ENCODE measurements at places on chromosomes 11 and 22.

DNA sequence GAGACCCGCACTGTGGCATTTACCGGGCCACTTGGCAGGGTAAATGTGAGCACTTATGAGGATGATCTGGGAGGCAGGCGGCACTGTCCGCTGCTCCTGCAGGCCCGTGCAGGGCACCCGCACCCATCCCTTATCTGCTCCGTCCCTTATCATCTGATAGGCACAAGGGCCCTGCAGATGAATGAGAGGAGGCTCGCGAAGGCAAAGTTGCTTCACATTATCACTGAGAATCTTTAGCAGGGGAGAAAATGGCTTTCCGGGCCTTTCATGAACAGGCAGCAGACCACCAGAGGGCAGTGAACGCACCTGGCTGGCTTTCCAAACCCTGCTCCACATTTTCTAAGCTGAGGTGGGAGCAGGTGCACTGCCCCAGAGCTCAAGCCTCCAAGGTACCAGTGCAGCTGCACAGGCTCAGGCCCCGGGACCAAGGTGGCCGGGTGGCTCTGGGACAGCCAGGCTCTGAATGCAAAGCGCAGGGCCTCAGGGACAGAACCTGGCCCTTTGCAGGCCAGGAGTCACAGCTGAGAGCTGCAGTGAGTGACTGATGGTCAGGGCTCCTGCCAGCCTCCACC, 165.6 kb downstream of the SHANK2 start:
- DNase-seq = peak; percentile 67

DNA sequence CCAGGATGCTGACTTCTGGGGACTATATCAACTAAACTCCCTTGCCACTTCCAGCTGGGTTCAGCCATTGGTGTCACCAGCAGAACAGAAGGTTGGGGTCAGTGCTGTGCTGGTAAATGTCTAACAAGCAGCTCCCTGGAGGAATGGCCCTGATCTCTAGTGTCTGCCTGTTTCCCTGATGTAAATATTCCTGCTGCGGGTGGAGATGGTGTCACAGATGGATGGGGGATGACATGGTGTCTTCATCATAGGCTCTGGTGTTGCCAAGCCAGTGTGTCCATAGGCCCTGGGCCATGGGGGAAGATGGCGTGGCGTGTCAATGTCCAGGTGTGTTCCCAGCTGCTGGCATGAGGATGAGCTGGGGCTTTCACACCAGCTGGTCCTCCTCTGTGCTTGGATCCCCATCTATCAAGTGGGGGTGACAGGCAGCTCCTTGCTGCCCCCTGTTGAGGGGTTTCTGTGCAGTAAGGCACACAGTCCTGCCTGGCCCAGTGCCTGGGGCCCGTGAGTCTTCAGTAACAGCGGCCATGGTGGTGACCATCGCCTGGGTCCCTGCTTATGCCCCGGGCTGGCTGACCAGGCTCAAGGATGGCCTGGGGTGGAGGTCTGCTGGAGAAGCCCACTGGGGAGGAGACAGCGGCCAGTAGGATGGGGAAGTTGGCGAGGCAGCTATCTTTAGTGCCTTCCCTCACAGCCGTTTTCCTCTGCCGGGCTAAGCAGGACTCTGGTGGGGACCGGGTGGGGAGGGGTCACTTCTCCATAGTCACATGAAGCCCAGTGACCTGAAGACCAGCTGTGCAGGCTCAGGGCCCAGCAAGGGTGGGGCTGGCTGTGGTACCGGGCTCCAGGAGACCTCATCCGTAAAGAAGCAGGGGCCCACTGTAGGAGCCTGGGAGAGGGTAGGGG, 12.7 kb downstream of the RPL3 start:
- peak; percentile 77 for DNase-seq

DNA sequence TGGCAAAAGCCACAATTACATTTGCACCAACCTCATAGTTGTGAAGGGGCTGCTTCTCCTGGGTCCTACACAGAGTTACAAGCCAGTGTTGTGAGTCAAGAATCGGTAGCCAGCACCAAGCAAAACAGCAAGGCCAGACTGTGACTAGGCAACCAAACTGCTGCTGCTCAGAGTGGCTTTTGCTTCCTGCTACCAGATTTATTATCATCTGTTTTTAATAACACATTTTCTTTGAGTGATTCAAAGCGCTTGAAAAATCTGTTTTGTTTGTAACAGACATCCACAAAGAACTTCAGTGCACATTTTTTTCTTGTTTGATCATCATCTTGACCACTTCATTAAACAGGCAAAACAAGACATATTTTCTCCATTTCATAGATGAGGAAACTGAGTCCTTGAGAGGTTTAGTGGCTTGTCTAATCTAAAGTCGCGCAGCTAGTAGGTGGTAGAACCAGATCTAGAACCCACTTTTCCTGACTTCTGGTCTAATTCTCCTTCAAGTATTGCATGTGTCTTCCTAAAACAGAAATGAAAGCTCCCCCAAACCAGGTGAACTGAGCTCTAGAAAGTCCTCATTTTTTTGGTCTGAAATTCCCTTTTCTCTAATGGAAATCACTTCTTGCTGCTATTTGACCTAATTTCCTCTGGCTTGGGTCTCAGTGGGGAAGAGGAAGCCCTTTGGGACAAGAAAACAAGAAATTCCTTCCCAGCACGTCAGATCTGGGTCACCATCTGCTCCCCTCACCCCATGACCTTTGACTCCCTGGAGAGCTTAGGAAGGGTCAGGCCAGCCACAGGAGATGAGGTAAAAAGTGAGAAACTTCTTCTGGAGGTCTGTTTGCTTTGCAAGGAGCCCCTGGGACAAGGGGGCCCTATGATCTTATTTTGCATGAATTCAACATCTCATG, 39.9 kb downstream of the CWC15 start:
- DNase-seq = no peak

DNA sequence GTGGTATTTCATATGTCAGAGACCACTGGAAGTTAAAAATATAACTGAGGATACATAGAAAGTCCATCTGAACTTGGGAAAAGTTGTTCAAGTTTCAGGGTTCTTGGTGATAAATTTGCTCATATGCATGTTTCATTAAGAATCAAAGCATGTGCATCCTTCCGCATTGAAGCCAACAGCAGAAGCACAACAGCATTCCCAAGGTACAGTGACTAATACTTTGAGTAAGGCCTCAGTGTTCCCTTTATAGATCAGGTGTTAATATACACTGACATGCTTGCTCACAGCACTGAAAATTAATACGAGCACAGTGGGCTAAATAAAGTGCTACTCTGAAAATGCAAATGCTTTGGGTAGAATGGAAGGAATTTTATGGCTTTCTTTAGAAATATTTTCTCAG, 691.1 kb downstream of the METTL15 start:
- no peak for DNase-seq

DNA sequence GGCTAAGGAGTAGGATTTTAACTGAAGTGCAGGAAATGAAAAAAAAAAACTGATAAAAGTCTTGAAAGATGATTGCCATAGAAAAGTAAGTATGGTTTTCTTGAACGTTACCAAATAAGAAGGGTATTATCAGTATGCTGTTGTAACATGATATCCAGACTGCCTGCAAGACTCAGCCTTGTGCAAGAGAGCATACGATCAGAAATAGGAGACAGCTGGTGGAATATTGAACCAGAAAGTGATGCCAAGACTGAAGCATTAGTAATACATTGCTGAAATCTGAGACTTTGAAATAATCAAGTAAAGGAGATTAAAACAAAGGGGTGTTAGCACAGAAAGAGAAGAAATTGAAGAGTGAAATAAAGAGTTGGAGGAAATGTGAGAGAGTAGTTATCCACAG, 452.7 kb upstream of the CNTN5 start:
- DNase-seq = peak; percentile 84

- DNase-seq = no peak
Measured at GRCh38 chr11:100684101-100685065, 2.7 kb upstream of the ARHGAP42 start.

DNA sequence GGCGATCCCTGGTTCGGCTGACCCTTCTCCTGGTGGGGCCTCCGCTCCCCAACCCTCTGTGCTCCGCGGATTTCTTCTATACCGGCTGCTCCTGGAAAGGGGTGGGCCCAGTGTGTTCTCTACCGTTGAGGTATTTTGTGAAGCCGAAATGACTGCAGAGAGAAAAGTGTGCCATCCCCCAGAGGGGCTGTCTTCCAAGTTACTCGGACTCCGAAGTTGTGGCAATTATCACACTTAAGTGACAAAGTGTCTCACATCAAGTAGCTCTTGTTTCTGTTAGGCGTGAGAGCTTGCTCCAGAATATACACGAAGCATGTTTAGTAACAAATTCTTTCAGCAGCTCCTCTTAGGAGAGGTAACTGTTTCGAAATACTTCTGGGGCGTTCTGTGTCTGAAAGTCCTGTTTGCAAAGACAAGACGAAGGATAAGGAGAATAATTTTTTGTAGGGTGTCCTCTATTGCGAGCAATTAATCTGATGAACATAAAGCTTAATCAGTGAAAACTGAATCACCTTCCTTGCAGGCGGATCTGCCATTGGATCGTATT, 434 bp downstream of the XPNPEP3 start:
- no peak for DNase-seq

DNA sequence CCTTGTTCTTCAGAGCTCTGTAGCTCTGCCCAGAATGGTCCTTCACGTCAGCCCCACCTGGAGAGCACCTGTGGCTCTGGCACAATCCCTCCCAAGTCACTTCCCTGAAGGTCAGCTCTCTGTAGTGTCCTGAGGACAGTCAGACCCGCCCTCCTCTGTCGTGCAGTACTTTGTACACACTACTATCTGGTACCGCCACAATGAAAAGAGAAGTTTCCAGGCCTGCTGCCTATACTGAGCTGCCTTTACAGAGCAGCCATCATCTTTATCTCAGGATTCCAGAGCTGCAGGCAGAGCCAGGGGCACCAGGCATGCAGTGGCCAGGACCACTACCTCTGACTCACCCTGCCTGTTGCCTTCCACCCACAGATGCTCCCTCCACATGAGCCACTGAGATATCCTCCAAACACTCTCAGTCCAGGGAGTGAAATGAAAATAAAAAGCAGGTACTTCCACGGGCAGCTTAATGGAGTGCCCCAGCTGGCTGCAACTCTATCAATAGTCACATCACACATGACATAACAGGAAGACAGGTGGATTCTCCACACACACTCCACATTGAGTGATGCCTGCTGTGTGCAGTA, 7.3 kb downstream of the PACSIN2 start:
- DNase-seq = no peak

All from NCI-H82 (cell line).